ENCODE measurements at places on chromosomes 3 and 15.

- no peak for DNase-seq
These were observed 21.2 kb upstream of the ZNF639 start for GRCh38 chr3:179301645-179302044.

DNA sequence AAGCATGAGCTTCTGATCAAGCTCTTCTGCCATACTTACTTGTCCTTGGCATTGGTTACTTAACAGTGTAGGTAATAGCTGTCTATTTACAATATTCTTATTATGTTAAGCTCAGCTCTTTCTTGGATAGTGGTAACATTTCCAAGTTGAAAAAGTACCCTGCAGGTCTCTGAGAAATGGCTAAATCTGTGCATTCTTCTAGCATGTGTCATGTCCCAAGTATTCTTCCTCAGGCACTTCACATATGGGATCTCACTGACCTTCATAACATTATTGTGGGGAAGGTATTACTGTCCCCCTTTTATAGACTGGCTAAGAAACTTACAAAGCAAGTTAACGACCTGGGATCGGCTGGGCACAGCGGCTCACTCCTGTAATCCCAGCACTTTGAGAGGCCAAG is 236.1 kb downstream of the RORA start:
- DNase-seq, result peak; percentile 72

DNA sequence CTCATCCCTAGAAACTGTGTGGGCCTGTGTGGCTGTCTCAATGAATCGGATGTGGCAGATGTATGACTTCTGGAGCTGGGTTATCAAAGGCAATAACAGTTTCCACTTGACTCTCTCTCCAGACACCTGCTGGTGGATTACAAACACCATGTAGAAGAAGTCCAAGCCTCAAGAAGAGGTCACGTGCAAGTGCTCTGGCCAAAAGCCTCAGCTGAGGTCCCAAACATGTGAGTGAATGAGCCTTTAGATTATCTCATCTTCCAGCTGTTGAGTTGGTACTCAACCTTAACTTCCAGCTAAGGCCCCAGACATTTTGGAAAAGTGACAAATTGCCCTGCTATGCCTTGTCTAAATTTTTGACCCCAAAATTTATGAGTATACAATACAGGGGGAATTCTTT is 42.7 kb upstream of the IL12A start:
- DNase-seq, result no peak

- DNase-seq, result no peak
These were observed 1.2 kb downstream of the PCBP4 start for GRCh38 chr3:51966016-51966415.

DNA sequence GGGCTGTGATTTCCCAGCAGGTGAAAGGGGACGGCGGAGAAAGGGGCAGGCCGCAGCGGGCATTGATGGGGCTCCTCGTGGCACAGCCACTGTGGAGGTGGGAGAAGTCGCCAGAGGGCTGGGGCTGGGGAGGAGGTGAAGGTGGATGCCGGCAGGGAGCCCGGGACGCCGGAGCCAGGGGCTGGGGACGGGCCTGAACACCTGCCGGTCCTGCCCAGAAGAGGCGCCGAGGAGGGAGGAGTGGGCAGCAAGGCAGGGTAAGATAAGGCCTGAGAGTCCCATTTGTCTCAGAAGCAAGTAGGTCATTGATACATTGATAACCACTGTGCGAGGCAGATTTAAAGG is 571 bp upstream of the RARRES1 start:
- no peak for DNase-seq

DNA sequence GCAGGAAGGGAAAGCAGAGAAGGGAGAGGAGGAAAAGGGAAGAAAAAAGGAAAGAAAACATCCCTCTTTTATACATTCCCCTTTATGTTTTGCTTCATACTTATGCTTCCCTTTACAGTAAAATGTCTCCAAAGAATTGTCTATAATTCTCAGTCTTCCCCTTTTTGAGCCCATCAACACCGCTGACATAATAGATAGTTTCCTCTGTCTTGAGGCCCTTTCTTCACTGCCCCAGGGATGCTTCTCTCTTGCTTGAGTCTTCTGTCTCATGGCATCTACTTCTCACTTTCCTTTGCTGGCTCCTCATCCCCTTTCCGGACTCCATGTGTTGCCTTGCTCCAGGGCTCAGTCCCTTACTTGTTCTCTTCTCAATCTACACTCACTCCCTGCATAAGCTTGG is 99.7 kb upstream of the DAZL start:
- no peak for DNase-seq

DNA sequence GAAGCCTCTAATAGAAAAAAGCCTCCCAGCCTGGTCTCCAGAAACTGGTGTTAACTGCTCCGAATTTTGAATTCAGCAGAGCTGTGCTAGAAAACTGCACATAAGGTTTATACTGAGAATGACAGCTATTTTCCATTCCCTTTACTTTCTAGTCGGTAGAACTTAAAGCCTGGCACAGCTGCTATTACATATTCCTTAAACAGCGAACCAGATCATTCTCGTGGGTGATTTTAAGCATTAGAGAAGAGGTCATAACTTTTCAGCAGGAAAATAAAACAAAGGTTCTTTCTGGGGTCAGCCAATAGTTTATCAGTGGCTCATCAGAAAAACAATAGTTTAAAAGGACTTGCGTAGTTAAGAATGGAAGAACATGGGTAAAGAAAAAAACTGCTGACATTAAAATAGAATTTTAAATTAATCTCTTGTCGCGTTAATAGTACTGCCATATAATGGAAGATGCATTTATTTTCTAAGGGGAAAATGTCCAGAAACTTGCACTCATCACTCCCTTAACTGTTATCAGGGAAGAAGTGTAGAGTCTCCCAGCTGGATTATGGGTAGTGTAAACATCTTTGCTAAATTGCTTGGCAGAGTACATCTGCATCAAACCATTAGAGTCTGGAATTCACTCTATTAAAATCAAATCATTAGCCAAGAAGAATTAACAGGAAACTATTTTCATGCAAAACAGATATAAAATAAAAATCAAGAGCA is 7.9 kb downstream of the VGLL4 start:
- no peak for DNase-seq

DNA sequence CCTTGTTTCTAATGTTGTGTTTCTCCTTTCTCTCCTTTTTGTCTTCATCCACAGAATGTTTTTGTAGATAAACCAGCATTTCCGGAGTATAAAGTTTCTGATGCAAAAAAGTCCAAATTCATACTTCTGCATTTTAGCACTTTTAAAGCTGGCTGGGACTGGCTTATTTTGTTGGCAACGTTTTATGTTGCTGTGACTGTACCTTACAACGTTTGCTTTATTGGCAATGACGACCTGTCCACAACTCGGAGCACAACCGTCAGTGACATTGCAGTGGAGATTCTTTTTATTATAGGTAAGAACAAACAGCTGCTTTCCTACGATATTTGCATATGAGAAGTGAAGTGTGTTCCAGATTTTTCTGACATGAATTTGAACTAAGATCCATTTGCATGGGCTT is 199.4 kb downstream of the KCNH8 start:
- no peak for DNase-seq

DNA sequence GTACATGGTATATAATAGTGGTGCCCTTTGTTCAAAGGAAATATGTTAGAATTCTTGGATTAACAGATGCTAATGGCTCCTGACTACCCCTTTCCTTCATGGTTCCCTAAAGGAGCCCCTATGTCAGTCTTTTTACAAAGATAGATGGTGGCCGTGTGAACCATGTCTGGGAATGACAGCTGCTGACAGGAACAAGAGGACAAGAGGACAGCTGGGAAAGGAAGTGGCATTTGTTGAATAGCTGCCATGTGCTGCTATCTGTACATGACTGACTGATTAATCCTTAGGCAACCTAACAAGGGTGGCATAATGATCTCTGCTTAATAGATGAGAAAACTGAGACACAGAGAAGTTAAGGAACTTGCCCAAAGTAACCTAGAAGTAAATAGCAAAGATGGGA is 321.7 kb downstream of the ZNF621 start:
- no peak for DNase-seq

DNA sequence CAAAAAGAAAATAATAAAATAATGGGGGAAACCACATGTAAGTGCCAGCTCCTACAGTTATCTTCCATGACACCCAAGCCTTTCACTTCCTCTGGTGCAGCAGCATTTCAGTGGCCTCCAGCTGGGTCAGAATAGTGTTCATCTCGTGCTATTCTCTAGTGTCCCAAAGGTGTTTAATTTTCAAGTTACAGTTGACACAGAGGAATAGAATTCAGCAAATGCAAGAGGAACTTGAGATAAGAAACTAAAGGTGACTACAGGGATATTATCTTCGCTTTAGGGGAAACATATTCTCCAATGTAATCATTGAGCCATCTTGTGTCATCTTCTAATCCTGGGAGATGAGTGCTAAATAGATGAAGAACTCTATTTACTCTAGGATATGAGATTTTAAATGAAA is 212.8 kb downstream of the EPHA3 start:
- DNase-seq, result no peak

DNA sequence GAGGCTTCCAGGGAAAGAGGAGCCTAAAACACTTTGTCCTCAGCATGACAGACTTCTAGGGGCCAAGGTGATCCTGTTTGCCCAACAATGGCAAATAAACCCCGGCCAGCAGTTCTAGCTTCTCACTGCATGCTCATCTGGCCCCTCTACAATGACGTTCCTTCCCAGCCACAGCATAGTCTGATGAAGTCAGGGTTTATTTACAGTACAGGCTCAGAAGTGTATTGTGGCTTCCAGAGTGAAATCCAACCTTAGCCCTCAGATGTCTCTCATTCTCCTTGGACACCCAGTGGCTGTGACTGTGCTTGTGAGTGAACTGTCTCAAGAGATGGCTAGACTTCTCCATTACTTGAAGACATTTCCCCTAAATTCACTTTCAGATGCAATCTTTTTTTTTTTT is 40.8 kb downstream of the BFSP2 start:
- DNase-seq, result no peak

Measured in AG10803 (cell line).